Stimulated activated CD4-positive, alpha-beta T cell treated with anti-CD3 and anti-CD28 coated beads, Interleukin-2, amount 100 ng/mL, for 4 hours (primary cell): ENCODE measurements at places on chromosomes 7 and 10.

- no peak for DNase-seq
Measured at GRCh38 chr7:4189131-4189570, 492.9 kb upstream of the FOXK1 start.

DNA sequence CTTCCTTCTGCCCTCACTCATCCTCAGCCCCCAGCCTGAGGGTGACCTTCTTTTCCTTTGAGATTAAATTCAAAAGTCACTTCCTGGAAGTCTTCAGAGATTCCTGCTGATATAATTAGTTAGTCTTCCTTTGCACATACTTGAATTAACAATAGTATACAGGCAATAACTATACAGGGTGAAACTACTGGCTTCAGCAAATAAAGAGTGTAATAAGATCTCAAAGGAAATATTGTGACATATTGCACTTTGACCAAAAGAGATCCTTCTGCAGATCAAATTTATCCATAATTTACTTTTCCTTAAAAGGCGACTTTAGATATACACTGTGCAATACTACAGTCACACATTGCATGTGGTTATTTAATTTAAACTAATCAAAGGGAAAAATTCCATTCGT lies 123.8 kb downstream of the SEMA3A start:
- no peak for DNase-seq

GRCh38 chr7:108581655-108582491 lies 12.2 kb downstream of the DNAJB9 start:
- no peak for DNase-seq

DNA sequence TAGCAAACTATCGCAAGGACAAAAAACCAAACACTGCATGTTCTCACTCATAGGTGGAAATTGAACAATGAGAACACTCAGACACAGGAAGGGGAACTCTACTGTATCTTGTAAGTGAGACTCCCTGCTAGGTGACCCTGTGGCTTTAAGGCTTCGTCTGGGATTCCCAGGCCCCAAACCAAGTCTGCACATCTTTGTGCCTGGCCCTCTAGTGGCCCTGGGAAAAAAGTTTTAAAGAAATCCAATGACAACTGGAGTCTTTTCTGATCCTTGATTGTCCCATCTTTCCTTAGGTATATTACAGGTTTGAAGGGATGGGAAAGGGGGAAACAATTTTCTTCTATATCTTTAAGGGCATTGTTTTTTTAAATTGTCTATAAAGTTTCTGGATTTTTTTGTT lies 10.6 kb upstream of the LIPM start:
- no peak for DNase-seq

GRCh38 chr7:34823650-34824258 lies 165.7 kb downstream of the NPSR1 start:
- peak; percentile 13 for DNase-seq

DNA sequence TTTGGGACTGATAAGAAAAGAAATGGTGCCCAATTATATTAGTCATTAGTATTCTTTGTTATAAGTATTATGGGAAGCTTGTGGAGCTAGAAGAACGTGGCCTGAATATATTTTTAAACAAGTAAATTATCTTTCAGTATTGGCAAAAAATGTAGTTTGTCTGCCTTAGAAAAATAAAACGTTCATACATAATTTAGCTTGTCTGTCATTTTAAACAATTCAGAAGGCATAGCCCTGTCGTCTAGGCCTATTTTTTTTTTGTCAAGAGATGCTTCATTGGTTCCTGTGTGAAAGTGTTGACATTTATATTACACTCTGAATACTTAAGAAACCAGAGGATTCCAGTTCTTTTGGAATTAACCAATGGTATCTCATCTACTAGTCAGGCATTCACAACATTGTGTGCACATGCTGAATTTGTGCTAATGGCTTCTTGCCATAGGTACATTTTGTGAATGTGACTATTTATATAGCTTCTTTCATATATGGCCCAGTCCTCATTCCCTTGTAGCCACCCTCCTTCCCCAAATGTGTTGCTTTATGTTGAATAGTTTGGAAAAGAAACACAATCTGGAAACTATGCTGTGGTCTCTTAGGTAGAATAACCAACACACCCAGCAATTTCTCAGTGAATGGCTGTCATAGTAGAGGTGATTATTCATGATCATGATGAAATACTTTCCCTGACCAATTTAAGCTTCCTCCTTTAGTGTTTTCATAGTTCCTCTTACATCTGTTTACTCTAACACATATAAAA lies 435.8 kb downstream of the EXOC4 start:
- DNase-seq = no peak

- no peak for DNase-seq
Measured at GRCh38 chr7:81293806-81294205, 375.0 kb upstream of the SEMA3C start.

DNA sequence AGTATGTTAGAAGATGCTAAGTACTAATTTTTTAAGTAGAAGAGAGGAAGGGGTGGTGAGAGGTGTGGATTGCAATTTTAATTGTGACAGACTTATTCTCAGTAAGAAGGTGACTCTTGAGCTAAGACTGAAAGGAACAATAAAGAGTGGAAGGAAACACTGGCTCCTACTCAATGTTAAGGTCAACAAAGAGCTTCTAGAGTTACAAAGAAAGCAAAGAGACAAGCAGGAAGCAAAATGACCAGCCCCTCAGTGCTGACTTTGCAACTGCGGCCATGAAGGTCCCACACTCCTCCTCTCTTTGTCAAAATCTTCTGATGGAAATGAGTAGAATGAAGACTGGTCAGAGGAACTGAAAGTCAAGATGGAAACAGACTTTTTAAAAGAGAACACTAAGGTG lies 79.9 kb upstream of the FOXI2 start:
- no peak for DNase-seq

DNA sequence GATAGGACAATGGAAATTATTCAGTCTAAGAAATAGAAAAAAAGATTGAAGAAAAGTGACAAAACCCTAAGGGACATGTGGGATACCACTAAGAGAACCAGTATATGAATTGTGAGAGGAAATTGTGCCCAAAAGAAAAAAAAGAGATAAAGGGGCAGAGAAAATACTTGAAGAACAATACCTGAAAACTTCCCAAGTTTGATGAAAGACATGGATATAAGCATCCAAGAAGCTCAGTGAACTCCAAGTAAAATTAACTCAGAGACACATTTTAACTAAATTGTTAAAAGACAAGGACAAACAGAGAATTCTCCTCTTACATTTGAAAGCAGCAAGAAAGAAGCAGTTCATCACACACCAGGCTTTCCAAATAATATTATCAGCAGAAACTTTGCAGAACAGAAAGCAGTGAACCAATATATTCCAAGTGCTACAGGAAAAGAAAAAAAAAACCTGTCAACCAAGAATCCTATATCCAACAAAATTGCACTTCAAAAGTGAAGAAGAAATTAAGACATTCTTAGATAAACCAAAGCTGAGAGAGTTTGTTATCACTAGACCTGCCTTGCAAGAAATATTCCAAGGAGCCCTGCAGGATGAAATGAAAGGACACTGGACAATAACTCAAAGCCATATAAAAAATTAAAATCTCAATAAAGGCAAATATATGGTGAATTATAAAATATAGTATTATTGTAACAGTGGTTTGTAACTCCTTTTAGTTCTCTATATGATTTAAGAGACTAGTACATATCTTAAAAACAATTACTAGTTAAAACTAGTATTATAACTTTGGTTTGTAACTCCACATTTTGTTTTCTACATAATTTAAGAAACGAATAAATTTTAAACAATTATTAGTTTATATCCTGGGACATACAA lies 470.0 kb downstream of the PTPRN2 start:
- DNase-seq = no peak

DNA sequence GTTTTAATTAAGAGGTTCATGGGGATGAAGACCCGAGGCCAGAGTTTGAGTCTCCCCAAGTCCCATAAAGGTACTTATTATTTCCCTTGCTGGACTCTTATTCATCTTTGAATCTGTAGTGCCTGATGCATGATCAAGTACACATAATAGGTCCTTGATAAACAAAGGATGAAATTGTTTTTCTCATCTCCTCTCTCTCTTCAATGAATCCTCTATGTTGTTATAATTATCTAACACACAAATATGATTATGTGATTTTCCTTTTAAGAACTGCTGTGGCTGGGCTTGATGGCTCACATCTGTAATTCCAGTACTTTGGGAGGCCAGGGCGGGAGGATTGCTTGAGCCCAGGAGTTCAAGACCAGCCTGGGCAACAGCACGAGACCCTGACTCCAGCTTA lies 117.7 kb downstream of the BAMBI start:
- DNase-seq = no peak

- peak; percentile 70 for DNase-seq
Measured at GRCh38 chr10:101031796-101032636, 982 bp downstream of the SFXN3 start.

DNA sequence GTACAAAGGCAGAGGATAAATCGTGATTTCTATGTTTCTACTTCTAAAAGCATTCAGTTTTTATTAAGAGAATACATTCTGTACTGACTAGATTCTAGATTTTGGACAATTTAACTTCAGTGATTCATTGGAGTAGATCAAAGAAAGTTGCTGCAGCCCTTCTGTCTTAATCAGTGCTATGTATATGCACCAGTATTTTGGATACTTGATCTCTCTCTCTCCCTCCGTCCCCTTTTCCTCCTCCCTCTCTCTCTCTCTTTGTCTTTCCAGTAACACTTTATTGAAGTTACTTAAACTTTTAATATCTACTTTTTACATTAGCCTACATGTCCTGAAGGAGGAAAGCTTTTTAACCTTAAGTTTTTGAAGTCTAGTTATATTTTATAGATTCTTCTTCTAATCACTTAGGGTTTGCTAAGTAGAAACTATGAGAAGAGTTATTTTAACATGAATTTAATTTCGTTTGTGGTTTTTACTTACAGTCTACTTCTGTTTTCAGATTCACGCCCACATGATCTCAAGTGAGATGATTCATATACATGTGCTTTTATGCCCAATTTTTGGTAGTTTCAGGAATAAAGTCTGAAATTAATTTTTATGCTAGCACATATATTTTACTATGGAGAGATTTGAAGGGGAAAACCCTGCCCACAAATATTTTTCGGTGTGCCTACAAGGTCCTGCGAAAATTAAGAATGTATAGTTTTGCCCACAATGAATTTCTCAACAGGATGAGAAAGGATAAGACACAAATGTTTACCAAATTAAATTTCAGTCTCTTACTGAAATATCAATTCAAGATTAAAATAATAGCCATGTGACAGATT lies 9.1 kb downstream of the MDFIC start:
- no peak for DNase-seq

DNA sequence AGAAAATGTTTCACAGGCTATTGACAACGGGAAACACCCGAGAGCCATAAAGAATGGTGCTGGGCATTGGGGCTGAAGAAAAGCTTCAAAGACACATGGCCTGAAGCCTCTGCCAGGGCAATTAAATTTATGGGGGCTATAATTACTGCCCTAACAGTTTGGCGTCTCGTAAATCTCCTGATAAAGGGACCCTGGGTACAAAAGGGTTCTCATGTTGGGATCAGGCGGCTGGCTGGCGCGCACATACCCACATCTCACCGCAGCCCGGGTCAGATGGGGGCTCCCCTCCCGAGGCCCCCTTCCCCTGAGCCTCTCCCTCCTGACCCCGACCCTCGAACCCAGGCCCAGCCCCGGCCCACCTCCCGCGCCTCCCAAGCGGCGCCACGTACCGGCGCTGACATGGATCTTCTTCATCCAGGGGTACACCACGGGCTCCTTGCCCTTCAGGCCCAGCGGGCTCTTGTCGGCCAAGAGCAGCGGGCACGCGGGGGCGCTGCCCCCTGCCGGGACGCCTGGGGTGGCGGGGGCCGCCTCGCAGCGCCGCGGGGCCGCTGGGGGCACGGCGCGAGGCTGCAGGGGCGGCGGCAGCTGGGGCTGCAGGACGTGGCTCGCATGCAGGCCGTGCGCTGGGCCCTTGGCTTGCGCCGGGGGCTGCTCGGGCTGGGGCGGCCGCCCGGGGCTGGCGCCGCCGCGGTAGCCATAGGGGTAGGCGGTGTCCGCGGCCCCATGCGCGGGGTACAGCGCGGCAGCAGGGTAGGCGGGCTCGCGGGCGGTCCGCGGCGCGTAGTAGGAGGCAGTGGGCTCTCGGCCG lies 623 bp downstream of the HOXA4 start:
- no peak for DNase-seq

GRCh38 chr10:43260117-43260761 lies 6.6 kb downstream of the RASGEF1A start:
- DNase-seq = no peak

GRCh38 chr10:88733215-88733614 lies 26.6 kb upstream of the LIPN start:
- DNase-seq = no peak

DNA sequence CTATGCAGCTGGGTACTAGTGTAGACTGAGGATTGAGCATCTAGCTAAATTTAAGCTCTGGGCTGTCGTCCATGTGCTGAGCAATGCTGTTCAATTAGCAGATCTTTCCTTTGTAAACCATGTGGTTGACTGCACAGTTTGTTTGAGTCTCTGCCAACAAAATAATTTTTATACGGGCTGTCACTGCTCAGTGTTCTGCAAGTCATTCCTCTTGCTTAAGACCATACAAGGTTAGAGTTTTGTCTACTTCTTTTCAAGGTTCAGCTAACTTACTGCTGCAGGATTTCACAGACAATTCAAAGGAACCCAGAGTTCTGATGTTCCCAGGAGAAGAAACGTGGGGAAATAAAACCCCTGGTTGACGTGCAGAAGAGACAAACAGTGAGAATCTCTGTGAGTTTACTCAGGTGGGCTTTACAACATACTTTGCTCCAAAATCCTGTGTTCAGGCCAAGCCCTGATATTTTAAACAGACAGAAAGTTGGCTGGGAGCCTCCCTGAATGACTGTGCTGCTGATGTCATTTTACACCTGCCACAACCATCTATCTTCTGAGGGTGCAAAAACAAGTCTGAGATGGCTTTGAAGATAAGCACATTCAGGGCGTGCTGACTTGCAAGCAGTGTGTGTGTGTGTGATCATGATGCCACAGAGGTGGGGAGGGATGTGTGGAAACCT lies 177.1 kb upstream of the SVIL start:
- no peak for DNase-seq

DNA sequence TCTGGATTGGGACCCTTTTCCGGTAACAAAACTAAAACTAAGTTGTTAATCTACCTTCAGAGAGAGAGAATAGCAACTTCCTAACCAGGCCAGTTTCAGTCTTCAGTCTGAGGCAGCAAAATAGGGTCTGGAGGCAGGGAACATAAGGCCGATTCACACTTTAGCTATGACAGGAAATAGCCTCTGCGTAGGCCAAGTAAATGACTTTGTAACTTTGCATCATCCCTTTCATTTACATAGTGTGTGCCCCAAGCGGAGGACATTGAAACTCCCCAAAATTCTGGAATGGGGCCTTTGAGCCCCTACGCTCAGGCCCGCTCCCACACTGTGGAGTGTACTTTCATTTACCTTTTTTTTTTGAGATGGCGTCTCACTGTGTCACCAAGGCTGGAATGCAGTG lies 1.7 kb upstream of the UPP1 start:
- no peak for DNase-seq
